ENCODE measurements at places on chromosomes 7 and 10.
A peak's percentile ranks its signal among the peaks of the same experiment; 100 is the strongest.

- DNase-seq, result no peak
Measured at GRCh38 chr10:70673043-70673928, 980 bp downstream of the ADAMTS14 start.

- no peak for DNase-seq
Measured at GRCh38 chr7:47905076-47905920, 43.0 kb downstream of the PKD1L1 start.

DNA sequence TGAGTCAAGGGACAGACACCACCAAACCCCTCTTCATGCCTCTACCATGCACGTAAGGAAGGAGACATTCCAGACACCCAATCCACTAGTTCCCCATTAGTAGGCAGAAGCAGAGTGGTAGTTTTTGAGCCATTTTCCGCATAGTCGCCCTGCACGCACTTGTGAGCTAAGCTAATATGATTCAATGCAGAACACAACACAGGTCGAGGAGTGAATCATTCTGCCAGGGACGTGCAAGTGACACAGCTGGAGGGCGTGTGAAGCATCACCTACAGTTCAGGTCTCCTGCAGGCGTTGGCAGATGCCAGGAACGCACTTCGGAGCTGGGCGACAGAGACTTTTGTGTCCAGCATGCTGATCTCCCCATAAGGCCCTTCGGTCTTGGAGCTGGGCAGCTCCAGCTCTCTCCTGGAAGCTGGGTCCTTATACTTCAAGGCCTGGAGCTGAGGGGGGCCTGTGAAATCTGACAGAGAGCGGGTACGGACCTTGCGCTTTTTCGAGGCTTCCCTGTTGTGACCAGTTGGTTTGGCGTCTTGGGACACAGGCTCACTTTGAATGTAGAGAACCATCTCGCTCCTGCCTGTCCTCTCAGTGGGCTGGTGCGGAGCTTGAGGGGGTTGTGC lies 102.4 kb downstream of the SVIL start:
- DNase-seq, result no peak

DNA sequence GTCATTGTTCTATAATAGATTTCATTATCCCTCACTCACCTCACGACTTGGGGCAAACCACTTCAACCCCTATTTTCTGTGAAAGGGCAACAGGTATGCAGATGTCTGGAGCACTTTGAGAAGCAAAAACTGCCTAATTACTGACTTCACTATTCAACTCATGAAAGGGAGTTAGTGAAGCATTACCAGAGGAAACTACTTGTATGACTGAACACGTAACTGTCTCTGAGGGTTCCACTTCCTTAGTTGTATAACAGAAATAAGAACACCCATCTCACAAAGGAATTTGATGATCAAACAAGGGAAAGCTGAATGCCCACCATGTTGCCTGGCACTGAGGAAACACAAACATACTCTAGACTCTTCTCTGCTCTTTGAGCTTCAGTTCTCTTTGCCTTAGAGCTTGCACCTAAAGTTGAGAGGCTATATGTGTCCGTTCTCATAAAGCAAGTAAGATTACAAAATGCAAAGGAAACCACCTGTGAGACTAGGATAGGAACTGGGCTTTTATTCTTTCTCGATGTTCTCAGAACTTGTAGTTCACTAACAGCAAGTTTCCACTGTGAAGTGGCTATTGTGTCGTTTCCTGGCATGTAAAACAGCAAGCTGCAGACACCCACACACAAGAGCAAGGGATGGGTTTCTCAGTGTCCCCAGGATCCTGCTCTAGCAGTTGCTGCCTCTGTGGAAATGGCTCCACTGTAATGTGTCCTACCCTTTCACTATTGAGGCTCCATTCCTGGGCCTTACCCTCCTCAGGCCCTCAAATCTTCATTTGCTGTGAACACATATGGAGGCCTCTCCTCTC lies 2.6 kb downstream of the TMEM243 start:
- DNase-seq, result peak; percentile 15

- no peak for DNase-seq
Measured at GRCh38 chr7:27073076-27073475, 22.7 kb downstream of the HOXA1 start.

DNA sequence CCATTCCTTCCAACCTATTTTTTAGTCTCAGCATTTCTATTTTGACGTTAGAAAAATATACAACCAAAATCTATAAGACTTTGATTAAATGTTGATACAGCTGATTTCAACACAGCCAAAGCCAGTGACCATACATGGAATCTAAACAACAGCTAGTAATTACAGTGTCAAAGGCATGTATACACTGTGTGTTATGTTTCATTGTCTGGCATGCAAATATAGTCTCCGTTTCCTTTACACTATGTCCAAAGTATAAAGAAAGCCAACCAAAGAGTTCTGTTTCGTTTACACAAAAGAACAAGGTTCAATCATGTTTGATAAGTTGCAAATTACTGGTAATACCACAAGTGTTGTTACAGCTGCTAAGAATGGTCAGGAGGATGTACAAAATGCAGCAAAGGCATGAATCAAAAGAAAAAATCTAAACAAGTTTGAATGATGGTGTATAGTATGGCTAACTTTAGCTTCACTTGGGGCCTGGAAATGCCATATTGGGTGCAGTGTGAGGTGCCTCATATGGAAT lies 268.3 kb upstream of the FERD3L start:
- DNase-seq, result no peak

DNA sequence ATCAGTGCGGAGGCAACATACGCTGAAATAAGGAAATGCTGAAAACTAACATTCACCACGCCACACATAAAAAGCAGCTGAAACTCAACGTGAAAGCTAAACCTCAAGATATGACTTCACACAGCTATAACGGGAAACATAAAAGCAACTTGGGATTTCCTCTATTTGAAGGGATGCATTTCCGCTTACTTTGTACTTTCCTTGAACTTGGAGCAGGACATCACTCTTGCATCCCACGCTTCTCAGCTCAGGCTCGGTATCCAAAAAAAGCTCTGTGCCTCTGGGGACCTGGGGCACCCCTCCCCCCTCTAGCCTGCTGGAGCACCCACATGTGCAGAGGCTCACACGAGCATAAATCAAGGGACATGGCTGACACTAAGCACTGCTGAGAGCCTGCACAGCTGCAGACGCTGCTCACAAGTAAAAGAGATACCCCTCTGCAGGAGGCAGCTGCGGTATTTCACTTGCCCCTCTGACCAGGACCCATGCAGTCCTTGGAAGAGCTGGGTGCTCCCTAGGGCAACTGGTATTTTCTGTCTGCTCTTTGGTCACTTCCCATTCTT lies 34.2 kb downstream of the PARD3 start:
- peak; percentile 3 for DNase-seq

- no peak for DNase-seq
Measured at GRCh38 chr10:11877591-11877905, 54.4 kb downstream of the PROSER2 start.

- DNase-seq, result no peak
Measured at GRCh38 chr7:113404245-113404644, 285.9 kb upstream of the SMIM30 start.

DNA sequence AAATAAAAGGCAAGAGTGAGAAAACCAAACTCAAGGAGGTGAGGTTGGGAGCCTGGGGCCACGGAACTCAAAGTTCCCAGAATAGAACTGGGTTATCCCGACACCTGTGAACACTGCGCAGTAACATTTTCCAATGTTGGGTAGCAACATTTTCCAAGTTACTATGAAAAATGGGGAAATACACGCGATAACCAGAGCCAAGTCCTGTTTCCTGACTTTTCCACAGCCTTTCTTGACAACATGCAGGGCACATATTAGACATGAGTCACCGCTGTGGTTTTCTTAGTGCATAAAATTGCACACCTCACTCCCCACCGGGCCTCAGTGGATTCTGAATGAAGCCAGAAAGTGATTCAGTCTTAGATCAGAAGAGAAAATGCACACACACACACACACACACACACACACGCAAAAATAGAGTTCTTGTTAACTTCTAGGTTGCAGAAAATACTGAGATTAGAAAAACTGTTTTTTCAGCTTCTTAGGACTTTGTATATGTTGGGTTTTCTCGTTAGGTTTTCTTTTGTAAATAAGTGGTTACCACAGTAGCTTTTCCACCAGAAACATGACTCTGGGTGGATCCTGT lies 70.0 kb downstream of the CAMK1D start:
- DNase-seq, result no peak
